ENCODE measurements at places on chromosomes 3 and 15.

DNA sequence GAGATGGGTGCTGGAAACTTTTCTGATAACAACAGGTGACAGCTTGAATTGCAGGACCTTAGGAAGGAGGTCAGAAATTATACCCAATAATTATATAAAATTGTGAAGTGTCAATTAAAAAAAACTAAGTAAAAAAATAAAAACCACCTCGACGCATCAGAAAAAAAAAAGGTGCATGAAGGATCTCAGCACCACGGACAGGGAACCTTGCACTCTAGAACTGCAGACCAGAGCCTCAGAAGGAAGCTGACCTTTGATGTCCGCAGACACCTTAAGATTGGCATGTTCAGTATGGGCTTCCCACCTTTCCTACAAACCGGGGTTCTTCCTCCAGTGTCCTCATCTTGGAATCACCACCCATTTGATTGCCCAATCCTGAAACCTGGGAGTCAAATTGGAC, 60.9 kb downstream of the SCN10A start:
- DNase-seq = no peak

GRCh38 chr15:100715571-100716455, 113.4 kb downstream of the ASB7 start:
- DNase-seq = no peak

DNA sequence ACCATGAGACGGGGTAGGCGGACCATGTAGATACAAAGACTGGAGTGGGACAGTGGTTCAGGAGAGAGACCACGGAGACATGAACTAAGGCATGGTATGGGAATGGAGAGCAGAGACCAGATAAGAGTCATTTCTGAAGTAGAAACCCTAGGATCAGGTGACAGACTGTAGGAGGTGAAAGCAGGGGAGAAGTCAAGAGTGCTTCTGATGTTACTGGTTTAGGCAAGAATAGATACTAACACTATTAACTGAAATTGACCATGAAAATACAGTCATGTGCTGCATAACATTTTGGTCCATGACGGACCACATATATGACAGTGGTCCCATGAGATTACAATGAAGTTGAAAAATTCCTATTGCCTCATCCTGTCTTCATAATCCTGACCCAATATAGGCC, 41.7 kb downstream of the RASGRP1 start:
- DNase-seq = no peak

GRCh38 chr3:124158168-124158881, 166.4 kb upstream of the ROPN1 start:
- DNase-seq = no peak

GRCh38 chr15:98771541-98771940, 123.2 kb downstream of the IGF1R start:
- DNase-seq = no peak

GRCh38 chr3:55909373-55909772, 422.3 kb upstream of the WNT5A start:
- no peak for DNase-seq

DNA sequence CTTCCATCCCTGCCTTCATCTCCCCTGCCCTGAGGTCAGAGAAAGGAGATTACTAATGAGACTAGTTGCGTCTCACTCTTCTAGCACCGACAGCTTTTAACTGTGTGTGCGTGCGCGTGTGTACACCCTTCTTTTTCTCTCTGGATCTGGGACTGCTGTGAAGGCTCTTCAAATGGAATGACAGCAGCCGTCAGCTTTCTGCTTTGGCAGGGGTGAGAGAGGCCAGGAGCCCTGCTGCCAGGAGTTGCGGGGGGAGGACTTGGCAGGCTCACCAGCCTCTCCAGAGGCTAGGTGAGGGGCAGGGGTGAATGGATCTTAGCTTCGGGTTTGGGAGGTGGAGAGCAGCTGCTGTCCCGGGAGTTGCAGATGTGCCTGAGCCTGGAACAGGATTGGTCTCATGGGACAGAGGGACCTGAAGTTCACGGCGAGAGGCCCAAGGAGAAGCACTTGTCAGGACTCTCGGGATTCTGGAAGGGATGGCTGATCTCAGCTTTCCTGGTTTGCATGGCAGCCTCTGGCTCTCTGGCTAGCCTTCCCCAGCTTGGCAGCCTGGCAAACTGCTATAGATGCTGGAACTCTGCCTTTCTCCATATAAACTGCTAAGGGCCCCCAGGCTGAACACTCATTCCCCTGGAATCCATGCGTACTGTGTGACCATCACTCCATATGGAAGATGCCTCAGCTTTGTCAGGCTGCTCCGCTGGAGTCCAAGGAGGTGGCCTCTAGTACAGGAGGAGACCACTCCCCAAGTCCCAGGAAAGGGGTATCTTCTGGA, 16.6 kb downstream of the TEX264 start:
- DNase-seq = no peak

DNA sequence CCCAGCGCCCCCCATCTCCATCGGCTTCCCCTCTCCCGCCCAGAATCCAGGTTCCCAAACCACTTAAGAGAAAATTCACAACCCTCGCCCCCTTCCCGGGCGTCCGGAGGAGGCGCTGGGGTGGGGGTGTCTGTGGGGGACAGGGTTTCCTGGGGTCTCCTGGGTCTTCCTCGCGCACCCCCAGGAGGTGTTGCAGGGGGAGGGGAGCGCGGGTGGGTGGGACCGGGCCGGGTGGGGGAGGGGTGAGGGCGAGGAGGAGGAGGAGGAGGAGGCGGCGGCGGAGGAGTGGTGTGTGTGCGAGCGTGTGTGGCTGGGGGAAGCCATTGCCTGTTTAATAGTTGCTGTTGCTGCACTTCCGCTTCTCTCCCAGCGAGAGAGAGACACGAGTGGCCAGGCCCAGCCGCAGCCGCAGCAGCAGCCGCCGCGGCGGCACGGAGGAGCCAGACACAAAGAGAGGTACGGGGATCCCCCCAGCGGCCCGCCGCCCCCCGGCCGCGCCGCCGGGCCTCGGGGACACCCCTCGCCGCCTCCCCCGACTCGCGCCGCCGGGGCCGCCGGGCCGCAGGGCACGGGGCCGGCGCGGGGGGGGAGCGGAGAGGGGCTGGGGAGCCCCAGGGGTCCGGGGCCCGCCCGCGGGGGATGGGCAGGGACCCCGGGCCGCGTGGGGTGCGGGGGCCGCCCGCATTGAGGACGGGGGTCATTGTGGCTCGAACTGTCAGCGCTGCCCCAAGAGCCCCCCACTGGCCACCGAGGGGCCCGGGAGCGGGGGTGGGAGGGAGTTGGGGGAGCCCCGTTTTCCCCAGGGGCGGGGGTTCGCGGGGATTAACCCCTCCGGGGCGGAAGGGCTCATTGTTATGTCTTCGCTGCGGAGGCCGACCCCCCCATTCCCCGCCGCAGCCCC, at the start of gene UBE2E1:
TSS of gene UBE2E1 (plus strand) at position 323 of the 901 bp plus-strand sequence. CDS start 1,315 bp downstream, outside the sequence.
- peak; percentile 84 for DNase-seq

GRCh38 chr15:29631076-29632070, 190.9 kb downstream of the TJP1 start:
- no peak for DNase-seq

DNA sequence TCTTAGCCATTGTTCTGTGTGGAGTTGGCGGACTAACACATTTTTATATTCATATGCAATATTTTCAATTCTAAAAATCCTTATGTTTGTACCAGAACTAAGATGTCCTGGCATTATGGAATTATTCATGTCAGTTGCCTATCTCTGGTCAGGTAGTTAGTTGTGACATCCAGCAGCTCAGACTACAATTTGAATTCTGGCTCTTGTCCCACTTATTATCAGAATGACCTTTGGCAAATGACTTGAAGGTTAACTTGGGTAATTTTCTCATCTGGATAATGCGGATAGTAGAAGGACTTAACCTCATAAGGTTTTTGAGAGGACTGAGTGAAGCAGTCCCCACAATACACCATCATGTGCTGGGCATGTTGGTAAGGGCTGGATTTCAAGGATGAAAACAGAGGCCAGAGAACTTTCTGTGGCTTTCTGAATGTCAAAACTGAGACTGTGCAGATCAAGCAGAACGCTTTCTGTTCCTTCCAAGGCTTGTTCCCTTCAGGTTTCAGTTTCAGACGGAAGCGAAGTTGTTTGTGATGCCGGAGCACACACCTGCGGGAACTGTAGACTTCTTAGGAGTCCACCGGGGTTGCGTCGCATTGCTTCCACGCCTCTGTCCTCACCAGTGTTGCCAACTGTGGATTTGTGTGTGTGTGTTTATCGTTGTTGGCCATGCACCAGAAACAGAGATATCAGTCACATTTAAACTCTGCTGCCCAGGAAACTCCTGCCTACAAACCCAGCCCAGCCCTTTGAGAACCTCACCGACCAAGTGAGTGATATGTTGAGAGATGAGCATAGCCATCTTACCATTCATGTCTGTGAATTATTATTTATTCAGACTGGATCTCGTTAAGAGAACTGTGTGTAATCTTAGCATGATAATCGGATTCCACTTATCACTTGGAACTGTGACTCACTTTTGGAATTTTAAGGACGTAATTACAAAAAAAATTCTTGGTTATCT, 76.0 kb downstream of the PTPRG start:
- peak; percentile 83 for DNase-seq
